ENCODE measurements at places on chromosomes 3 and 15.
A peak's percentile ranks its signal among the peaks of the same experiment; 100 is the strongest.

- peak; percentile 73 for DNase-seq
Measured at GRCh38 chr3:48399387-48400172, 27.6 kb downstream of the FBXW12 start.

- no peak for DNase-seq
Measured at GRCh38 chr3:140274429-140274828, 339.4 kb downstream of the CLSTN2 start.

GRCh38 chr3:30855400-30856292 is 38.8 kb downstream of the GADL1 start:
- peak; percentile 13 for DNase-seq

- peak; percentile 60 for DNase-seq
Measured at GRCh38 chr3:179100652-179101051, 29.0 kb upstream of the ZMAT3 start.

- DNase-seq = no peak
Measured at GRCh38 chr3:183354325-183354831, 74.0 kb downstream of the MCF2L2 start.

- DNase-seq = peak; percentile 83
Measured at GRCh38 chr3:189316296-189317019, 144.7 kb downstream of the TPRG1 start.

DNA sequence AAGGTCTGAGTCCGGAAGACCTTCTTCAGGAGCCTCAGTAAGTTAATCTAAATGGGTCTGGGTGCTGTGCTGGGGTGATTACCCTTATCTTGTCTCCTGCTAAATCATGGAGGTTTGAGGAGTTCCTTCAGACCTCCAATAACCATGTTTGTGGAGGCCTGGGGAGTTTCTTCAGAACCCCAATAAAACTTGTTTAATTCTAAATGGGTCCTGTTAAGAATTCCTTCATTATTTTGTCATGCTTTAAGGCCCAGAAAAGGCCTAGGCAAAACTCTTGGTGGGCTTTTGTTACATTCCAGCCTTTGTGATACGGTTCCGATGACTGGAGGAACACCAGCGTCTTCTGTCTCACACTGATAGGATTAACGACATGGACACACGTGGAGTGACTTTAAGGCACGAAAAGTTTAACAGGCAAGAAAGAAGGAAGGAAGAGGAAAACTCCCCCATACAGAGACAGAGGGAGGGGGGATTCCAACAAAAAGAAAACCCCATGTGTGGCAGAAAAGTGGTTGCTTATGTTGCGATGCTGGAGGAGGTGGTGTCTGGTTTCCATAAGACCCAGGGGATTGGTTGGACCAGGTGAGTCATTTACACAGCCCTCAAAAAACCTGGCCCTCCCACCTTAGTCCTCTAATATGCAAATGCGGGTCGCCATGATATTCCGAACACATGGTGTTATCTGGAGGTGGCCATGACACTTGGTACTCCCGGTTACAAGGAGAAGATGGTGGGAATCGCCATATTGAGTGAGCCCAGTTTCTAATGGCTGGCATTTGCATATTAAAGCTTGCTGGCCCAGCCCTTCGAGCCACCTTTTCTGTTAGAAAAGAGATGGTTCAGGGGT is 72.6 kb upstream of the MFGE8 start:
- no peak for DNase-seq

DNA sequence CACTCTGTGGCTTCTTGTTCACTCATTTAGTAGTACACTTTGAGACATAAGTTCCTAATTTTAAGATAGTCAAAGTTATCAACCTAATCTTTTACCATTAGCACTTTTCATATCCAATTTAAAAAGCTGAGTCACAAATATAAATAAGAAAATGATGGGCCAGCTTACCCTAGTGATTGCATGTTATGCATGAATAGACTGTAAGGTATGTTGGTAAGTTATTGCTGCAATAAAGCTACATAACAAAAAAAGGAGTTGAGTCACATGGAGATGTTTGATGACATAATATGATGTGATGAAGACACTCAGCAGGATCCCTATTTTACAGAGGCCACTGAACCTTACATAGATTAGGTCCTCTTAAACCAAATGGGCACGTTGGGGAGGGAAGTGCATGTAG is 161.3 kb downstream of the OCA2 start:
- DNase-seq = peak; percentile 51

DNA sequence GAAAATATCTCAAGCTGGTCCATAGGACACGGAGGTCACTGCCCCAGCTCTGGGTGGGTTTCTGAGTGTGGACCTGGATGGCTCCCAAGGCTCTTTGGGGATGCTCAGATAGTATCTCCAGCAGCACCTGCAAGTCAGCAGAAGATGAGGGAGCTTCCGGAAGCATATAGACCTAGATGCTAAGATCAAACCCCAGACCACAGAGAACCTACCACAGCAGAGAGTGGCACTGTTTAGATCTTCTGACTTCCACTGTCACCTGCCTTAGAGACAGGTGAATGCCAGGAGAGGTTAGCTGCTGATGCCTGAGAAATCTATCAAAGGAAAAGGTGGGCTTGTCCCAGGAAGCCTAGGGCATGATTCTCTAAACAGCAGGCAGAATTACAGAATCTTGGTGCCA is 105.7 kb upstream of the TRPM1 start:
- no peak for DNase-seq

GRCh38 chr3:139123377-139124095 is 78.8 kb upstream of the PRR23C start:
- DNase-seq = no peak

DNA sequence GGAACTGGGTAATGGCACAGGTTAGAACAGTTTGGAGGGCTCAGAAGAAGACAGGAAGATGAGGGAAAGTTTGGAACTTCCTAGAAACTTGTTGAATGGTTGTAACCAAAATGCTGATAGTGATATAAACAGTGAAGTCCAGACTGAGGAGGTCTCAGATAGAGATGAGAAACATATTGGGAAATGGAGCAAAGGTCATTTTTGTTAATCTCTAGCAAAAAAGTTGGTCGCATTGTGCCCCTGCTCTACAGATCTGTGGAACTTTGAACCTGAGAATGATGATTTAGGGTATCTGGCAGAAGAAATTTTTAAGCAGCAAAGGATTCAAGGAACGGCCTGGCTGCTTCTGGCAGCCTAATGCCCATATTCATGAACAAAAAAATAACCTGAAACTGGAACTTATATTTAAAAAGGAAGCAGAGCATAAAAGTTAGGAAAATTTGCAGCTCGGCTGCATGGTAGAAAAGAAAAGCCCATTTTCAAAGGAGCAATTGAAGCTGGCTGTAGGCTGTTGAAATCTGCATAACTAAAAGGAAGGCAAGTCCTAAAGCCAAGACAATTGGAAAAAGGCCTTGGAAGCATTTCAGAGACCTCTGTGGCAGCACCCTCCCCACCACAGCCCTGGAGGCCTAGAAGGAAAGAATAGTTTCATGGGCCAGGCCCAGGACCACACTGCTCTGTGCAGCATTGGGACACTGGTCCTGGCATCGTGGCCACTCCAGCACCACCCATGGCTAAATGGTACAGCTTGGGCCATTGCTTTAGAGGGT is 182.6 kb upstream of the CD96 start:
- DNase-seq = no peak

- DNase-seq = no peak
Measured at GRCh38 chr3:16090706-16091105, 83.8 kb upstream of the GALNT15 start.

GRCh38 chr3:52350416-52350815 is 34.3 kb downstream of the DNAH1 start:
- no peak for DNase-seq

- no peak for DNase-seq
Measured at GRCh38 chr15:35491999-35492398, 54.0 kb downstream of the DPH6 start.

- DNase-seq = peak; percentile 3
Measured at GRCh38 chr3:76400141-76400540, 614.8 kb upstream of the ZNF717 start.

DNA sequence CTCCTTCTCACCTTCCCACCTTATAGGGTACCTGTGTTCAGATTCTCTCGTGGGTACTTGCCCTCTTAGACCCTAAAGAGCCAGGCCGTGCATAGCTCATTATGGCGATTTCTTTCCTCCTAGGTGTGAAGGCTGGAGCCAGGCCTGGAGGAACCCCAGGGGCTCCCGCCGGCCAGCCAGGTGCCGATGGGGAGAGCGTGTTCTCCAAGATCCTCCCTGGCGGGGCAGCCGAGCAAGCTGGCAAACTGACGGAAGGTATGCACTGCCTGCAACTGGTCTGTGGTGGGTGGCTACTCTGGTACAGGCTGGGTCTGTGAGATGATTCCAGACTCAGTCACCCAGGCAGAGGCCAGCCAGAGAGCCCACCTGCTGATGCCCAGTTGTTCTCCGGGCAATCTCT is 9.9 kb upstream of the APEH start:
- no peak for DNase-seq

Measured in epithelial cell of esophagus (primary cell).